Stimulated activated CD8-positive, alpha-beta memory T cell treated with anti-CD3 and anti-CD28 coated beads, Interleukin-2, amount 100 ng/mL, for 1 hour (primary cell): ENCODE measurements at places on chromosomes 1 and 21.

- no peak for DNase-seq
Observed at GRCh38 chr1:33610864-33611455, 138.5 kb downstream of the ZSCAN20 start.

DNA sequence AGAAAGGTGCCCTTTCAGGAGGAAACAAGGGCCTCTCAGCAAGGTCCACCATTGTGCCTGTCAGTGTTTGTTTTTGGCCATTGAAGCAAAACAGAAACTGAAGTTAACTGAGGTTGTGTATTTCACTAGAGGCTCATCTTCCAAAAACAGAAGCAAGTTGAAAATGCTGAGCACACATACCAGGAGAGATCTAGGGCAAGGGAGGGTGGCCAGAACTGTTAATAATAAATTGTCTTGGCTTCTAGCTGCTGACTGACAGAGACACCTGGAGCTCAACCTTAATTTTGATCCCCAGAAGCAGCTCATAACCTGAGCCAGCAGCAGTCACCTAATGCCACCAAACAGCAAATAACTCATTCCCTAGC lies 5.2 kb downstream of the AGMAT start:
- no peak for DNase-seq

GRCh38 chr1:208235982-208236761 lies 8.0 kb downstream of the PLXNA2 start:
- DNase-seq = no peak

GRCh38 chr1:112981426-112981825 lies 25.4 kb upstream of the SLC16A1 start:
- no peak for DNase-seq

DNA sequence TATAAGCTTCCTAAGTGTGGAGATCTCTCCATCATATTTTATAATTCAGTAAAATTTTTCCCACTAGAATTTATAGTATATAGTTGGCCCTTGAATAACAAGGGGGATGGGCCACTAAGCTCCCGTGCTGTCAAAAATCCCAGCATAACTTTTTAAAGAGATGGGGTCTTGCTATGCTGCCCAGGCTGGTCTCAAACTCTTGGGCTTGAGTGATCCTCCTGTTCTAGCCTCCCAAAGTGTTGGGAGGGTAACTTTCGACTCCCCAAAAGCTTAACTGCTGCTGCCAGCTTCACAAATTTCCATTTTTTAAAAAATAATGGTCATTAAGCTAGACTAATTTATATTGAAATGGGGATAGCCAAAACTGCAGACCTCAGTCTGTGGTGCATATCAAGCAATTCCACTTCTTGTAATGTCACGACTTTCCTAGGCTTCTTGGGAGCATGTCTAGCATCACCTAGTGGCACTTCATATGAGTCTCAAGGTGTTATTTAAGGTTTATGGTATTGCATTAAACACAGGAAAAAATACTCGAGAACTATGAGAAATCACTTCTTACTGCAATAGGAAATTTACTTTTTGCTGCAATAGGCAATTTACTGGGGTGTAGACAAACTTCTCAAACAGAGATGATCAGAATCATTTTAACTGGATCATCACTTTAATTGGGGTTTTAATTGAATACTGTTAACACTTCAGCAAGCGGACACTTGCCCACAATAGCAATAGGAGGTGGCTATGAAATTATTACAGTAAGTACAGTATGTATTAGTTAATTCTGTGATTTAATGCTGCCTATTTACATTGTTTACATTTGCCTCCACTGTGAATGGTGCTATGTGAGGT lies 19.3 kb upstream of the ACTA1 start:
- no peak for DNase-seq

GRCh38 chr1:87176087-87176486 lies 152.6 kb upstream of the LMO4 start:
- no peak for DNase-seq

DNA sequence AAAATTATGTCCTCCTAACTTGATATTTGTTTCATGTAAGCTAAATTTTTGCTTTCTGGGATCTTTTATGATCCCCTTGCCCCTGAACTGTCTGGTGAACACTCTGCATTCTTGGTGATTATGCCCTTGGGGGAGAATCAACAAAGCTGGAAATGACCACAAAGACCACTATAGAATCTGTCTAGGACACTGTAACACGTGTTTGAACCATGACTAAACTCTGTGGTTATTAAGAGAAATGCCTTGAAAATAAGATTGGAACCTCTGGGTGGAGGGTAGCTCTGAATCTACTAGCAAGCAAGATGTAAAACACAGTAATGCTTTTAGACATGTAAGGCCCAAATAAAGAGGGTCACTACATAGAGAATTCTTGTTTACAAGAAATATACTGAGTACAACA lies 237.5 kb downstream of the HMCN1 start:
- no peak for DNase-seq

GRCh38 chr1:101532377-101532776 lies 295.6 kb downstream of the S1PR1 start:
- DNase-seq = no peak

DNA sequence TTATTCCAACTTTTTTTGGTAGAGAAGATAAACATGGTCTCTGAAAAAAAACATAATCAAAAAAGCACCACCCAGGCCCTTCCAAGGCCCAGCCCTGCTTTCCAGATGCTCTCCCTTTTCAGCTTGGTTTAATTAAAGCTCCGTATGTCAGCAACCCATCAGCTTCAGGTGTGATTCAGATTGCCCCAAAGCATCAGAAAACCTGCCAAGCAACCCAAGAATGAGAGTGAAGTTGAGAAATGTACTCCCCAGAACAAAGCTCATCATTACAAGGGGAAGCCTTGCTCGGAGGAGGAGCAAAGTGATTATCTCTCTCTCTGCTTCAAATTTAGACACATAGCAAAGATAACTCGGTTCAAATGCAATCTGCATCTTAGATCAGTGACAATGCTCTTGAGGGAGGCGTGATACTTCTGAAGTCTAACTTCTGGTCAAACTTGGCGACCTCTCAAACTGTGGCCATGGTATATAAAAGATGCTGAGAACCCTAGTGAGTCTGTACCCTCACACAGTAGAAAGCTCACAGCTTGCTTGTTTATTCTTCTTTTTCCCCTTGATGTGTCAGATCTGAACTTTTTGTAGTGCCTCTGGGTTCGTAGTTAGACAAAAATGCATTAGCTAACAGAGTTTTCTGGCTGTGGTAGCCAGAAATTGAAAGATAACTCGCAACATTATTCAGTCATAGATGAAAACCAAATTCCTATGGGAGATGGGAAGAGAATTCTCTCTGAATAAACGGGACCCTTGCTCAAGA lies 63.3 kb upstream of the ZC3H11B start:
- DNase-seq = no peak

DNA sequence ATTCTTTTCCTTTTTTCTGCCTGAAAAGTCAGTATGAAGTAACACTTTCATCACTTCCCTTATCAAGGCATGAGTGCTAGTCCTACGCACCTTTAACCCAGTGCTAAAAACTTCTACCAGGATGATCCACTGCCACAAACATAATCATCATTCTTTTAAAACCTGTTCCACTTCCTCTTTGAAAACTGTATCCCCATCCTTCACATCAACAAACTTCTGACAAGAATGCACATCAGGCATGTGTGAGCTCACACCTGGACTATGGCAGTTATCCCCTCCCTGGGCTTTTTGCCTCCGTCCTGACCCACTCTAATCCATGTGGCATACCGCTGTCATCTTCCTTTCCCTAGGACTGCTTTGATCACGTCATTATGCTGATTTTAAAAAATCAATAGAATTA lies 70.2 kb downstream of the ESRRG start:
- DNase-seq = no peak

GRCh38 chr21:45109831-45110492 lies 35.6 kb downstream of the ADARB1 start:
- no peak for DNase-seq

DNA sequence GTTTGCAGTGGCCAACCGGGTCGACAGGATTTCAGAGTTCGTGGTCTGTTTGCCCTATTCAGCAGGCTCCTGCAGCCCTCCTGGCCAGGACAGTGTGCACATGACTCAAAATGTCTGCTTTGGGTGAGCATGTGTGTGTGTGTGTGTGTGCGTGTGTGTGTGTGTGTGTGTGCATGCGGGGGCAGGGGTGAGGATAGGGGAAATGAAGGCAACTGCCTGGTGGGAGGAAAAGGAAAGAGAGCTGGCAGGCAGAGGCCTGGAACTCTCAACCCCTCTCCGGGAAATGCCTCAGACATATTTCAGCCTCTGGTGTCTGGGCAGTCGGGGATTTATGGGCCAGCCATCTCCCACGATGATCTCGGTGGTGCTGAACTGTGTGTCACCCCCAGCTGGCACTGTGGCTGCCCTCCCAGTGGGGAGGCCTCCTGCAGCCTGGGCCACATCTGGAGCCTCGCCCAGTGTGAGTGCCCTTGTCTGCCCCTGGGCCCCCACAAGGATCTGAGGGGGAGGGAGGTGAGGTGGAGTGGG lies 15.2 kb downstream of the CDCP2 start:
- no peak for DNase-seq

DNA sequence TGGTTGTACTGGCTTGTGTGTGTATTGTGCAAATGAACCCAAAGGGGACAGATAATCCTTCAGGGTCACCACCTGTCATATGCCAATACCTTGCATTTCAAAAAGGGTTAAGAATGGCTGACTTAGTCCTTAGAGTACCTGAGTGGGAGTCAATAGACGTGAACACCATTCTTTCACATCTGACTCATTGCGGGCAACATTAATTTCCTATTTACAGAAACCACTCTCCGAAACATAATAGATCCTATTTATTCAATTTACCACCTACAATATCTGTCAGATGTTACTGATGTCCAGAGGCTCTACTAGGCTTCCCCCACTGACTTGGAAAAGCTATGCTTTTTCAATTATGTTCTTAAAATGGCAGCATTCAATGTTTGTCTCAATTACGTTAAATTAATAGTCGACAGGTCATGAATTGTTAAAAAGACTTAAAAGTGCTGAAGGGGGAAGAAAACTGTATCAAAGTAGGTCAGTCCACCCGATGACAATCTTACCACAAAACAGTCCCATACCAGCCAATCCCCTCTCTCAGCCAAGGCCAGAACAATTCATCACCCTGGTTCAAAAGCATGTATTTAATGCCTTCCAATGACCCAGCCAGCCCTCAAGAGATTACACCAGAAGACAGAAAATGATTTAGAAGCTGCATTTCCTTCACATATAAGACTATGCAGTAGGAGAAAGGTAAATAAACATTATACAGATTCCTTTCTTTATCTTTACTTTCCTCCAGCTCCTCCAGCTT lies 48.6 kb upstream of the PLA2G2C start:
- DNase-seq = no peak

DNA sequence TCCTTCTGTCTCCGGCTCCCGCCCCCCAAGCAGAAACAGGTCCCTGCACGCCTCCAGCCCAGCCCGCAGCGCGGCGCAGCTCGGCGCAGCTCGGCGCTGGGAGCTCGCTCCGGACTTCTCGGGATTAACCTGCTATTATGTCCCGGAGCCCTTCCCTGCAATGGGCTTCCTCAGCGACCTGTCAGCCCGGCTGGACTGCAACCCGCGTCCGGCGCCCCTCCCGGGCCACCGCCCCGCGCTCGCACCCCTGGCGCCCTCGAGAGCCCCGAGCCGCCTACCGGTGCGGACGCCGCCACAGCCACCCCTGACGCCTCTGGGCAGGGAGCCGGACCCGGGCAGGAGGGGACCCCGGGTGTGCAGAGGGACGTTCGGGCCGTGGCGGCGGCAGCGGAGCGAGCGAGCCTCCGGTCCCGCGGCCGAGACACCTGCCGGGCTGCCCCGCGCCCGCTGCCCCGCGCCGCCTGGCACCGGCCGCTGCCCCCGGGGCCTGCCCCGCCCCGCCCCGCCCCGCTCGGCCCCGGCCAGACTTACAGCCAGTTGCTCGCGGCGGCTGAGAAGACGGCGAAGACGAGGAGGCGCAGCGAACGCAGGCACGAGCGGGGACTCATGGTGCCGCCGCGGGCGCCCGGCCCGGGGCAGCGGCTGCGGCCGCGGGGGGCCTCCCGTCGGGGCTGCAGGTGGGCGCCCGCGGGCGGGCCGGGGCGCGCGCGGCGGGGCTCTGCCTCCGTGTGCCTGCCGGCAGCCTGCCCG lies 407 bp downstream of the WNT4 start:
- DNase-seq = no peak

- DNase-seq = no peak
Observed at GRCh38 chr1:23905461-23906025, 7.6 kb downstream of the CNR2 start.

- no peak for DNase-seq
Observed at GRCh38 chr1:114669562-114670082, at the start of gene DENND2C. Gene DENND2C (minus strand): TSS chr1:114670049. CDS start chr1:114625984, 44,065 bp downstream.

GRCh38 chr1:40519517-40519916 lies 10.9 kb downstream of the EXO5 start:
- DNase-seq = no peak
